K562 (cell line): ENCODE measurements at places on chromosomes 4 and X.

DNA sequence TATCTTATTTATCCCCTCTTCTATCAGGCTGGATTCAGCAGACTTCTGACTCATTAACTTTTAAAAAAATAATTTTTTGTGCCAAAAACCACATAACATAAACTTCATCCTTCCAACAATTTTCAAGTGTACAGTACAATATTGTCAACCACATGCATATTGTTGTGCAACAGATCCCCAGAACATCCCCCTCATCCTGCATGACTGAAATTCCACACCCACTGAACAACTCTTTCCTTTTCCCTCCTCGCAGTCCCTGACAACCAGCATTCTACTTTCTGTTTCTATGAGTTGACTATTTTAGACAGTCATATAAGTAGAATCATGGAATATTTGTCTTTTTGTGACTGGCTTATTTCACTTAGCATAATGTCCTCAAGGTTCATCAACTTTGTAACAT is 2.2 kb upstream of the MID2 start:
- DNase-seq: no peak

- no peak for DNase-seq
Observed at GRCh38 chr4:7554905-7555304, 120.2 kb upstream of the PSAPL1 start.

- no peak for DNase-seq
Observed at GRCh38 chr4:60579335-60579734, 620.8 kb upstream of the ADGRL3 start.

DNA sequence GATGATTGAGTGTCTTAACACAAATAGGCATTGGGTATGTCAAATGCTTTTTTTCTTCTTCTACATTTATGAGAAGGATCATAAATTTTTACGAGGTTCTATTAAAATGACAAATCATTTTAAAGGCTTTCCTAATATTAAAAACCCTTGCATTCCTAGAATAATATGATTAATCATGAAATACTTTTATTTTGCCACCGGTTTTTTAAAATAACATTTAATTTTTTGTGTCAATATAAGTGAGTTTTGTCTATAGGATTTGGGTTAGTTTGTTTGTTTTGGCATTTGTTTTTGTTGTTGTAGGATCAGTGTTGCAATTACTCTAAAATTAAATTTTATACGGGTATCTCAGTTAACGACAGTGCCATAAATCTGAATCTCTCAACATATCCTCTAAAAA is 169.7 kb upstream of the STK26 start:
- DNase-seq: no peak

DNA sequence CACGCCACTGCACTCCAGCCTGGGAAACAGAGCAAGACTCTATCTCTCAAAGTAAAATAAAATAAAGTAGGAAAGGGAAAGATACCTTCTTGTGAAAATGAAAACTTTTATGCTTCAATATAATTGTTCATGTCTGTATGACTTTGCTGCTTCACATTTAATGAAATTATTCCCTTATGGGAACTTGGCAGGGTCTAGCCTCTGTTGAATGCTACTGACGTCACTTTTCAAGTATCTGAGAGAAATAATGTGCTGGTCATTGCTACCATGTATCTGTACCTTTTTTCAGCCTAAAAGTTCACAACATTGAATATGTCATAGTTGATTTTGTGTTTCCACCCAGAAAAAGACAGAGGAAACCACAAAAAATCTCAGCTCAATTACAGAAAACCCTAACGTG is 65.2 kb downstream of the PRDM5 start:
- no peak for DNase-seq
